ENCODE measurements at places on chromosomes 1 and 21. TPM values are rescaled to one million over a fixed set of nuclear protein-coding genes. Genes with fewer than 3 reads are reported as not detected.

The CYB5RL gene
- total RNA-seq: 1.0 TPM

The SPOCD1 gene
- 3.4 TPM for total RNA-seq

The PLA2G2A gene
- not detected for total RNA-seq

The TNNT2 gene
- total RNA-seq: 0.10 TPM

The PDC gene
- not detected for total RNA-seq

The OR2T33 gene
- total RNA-seq: not detected

The SLC45A3 gene
- 2.0 TPM for total RNA-seq

The B3GALT2 gene
- total RNA-seq: 0.31 TPM

The SPRR2E gene
- not detected for total RNA-seq

The CD1D gene
- total RNA-seq: 13.9 TPM

The HFM1 gene
- total RNA-seq: 0.10 TPM

The CHRNB2 gene
- not detected for total RNA-seq

The TFF2 gene
- total RNA-seq: not detected

The ST6GALNAC5 gene
- not detected for total RNA-seq

The CNKSR1 gene
- 0.42 TPM for total RNA-seq

The SLAMF9 gene
- 0.63 TPM for total RNA-seq

The OR2L5 gene
- not detected for total RNA-seq

The NEXN gene
- 1.4 TPM for total RNA-seq

The FAM167B gene
- total RNA-seq: not detected

The SCYL3 gene
- 4.1 TPM for total RNA-seq

The RBBP5 gene
- total RNA-seq: 17.2 TPM

The RGS7 gene
- under 0.01 TPM for total RNA-seq

The COL9A2 gene
- total RNA-seq: 4.1 TPM

The C1orf116 gene
- 0.63 TPM for total RNA-seq

The TNFRSF14 gene
- 127 TPM for total RNA-seq

The SPATA1 gene
- 0.73 TPM for total RNA-seq

The PBX1 gene
- 4.2 TPM for total RNA-seq

The PALMD gene
- not detected for total RNA-seq

The FMOD gene
- total RNA-seq: not detected

The ZNF648 gene
- not detected for total RNA-seq

The ITLN2 gene
- total RNA-seq: not detected

The TLCD4 gene
- total RNA-seq: 0.21 TPM

The PPP1R8 gene
- total RNA-seq: 31.4 TPM

The ERICH3 gene
- total RNA-seq: under 0.01 TPM

The SELP gene
- 17.0 TPM for total RNA-seq

The ERVH48-1 gene
- 0.42 TPM for total RNA-seq

The NBPF4 gene
- total RNA-seq: not detected

The APOBEC4 gene
- 0.10 TPM for total RNA-seq

The PYHIN1 gene
- 35.6 TPM for total RNA-seq

The SFN gene
- 0.52 TPM for total RNA-seq

The FCRL2 gene
- total RNA-seq: 4.0 TPM

The VSIG8 gene
- total RNA-seq: 0.10 TPM

The DAB1 gene
- total RNA-seq: 0.42 TPM

The OPTC gene
- not detected for total RNA-seq

The FCRLB gene
- 1.0 TPM for total RNA-seq

The INSRR gene
- not detected for total RNA-seq

The TRIM63 gene
- total RNA-seq: not detected

The GBP2 gene
- total RNA-seq: 161 TPM

The GABPA gene
- total RNA-seq: 40.2 TPM

The SPSB1 gene
- total RNA-seq: 0.94 TPM

The NCAM2 gene
- 0.10 TPM for total RNA-seq

The AMY1A gene
- total RNA-seq: not detected
